Stimulated activated CD4-positive, alpha-beta T cell treated with anti-CD3 and anti-CD28 coated beads, Interleukin-15, amount 100 ng/mL, for 1 hour (primary cell): ENCODE measurements at places on chromosomes 13 and 19.

GRCh38 chr19:55516878-55517620 is 19.9 kb downstream of the SBK2 start:
- DNase-seq = peak; percentile 83

GRCh38 chr13:84951128-84951527 is 848.1 kb downstream of the SLITRK6 start:
- no peak for DNase-seq

GRCh38 chr19:12244370-12244769 is 50.3 kb downstream of the ZNF44 start:
- DNase-seq = no peak

DNA sequence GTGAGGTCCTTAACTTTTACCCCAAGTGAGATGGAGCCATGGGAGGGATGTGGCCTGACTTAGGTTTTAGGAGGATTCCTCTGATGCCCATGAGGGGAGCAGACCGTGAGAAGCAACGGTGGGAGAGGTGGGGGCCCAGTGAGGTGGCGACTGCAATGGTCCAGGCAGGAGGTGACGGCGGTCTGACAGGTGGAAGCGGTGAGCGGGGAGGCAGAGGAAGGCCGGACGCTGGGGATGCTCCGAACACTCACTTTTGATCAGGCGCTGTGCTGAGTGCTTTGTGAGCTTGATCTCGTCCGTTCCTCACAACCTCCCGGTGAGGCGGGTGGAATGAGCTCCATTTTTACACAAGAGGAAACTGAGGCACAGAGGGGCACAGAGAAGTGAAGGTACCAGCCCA is 11.6 kb downstream of the NOVA2 start:
- DNase-seq = no peak

- DNase-seq = no peak
Measured at GRCh38 chr13:52862358-52863206, 14.1 kb upstream of the PCDH8 start.

DNA sequence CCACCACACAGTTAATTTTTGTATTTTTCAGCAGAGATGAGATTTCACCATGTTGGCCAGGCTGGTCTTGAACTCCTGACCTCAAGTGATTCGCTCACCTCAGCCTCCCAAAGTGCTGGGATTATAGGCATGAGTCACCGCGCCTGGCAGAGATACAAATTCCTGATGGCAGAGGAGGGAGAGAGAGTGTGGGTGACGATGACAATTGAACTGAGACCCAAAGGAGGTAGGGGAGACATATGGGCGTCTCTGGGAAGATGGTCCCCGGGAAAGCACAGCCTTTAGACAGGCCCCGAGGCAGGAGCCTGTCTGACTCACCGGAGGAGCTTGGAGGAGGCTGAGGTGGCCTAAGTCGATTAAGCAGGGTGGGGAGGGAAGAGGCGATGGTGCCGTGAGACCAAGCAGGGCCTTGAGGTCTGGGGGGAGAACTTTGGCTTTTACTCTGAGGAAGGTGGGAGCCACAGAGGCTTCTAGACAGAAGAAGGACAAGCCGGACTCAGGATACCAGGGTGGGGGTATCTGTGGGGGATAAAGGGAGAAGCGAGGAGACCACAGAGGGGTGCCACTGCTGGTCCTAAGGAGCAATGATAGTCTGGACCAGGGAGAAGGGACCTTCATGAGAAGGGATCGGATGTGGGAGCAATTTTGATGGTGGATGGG is 38.2 kb downstream of the ARRDC2 start:
- no peak for DNase-seq

DNA sequence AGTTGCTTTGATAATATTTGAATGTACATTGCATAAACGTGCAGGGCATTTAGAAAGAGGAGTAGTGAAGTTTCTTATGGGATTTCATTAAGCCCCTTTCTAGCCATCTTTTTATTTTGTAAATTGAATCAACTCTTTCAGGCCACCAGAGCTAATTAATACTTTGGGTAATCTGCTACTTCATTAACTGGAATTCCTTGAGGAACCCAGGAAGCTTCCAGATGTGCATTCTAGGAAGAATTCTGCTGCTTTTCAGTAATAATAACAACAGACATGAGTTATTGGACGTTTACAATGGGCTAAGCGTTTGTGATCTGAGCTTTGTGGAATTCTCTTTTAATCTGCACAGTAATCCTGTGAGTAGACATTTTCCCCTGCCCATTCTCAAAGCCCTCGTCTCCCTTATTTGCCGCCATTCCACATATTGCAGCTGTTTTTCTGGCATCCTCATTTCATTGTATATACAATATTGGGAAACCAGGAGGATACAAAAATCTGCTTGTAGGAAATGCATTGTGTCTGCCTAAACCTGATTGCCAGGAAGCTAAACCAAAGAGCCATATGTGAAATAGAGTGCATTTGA is 103.9 kb downstream of the HS6ST3 start:
- DNase-seq = no peak

- no peak for DNase-seq
Measured at GRCh38 chr13:65932587-65933239, 1297.4 kb downstream of the PCDH9 start.

GRCh38 chr13:106532111-106532929 is 3.1 kb downstream of the EFNB2 start:
- no peak for DNase-seq

GRCh38 chr13:28754698-28755545 is 36.2 kb upstream of the SLC46A3 start:
- DNase-seq = no peak

DNA sequence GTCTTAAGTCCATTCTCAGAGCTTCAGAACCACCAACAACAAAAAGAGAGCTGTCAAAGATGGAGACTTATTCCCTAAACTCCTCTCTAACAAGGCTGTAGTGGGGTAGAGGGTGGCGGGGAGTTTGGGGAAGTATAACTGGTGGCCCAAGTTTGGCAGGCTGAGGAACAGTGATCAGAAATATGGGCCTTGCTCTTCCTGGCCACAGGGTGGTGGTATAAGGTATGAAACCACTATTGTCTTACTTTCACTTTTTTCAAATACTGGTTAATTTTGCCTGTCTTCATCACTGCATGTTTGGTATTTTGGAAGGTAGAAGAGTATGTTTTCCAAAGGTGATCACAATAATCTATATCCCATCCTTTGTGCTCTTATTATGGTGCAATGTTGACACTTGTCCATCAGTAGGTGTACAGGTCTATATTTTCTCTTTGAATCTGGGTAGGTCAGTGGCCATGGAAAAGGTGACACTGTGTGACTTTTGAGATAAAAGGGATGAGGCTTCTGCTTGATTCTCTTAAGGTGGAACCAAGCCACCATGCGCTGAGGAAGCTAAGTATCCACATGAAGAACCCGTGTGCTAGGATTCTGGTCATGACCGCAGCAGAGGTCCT is 23.2 kb upstream of the GPC5 start:
- no peak for DNase-seq

- no peak for DNase-seq
Measured at GRCh38 chr13:48579165-48579918, 46.5 kb upstream of the RCBTB2 start.

- no peak for DNase-seq
Measured at GRCh38 chr19:39139305-39139874, 13.8 kb downstream of the PAK4 start.

DNA sequence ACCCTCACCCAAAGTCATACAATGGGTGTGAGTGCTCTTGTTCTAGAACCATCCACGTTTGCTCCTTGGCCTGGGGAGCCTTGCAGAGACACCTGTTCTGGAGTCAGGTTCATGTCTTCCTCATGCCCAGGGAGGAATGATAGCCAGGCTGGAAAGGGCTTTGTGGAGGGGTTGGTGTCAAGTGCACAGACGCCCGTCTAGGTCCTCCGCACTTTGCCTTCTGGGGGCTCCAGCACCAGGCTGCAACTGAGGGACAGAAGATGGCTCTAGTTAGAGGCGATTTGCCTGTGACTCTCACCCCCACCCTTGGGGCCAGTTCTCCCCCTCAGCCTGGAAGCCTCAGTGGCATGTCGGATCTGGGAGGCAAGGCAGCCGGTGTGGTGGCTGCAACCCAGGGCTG is 47.2 kb upstream of the ZNF536 start:
- no peak for DNase-seq

- no peak for DNase-seq
Measured at GRCh38 chr13:50838031-50838430, 5.5 kb downstream of the DLEU7 start.
